Inflammatory macrophage (primary cell): ENCODE measurements at places on chromosomes 7 and 10.

DNA sequence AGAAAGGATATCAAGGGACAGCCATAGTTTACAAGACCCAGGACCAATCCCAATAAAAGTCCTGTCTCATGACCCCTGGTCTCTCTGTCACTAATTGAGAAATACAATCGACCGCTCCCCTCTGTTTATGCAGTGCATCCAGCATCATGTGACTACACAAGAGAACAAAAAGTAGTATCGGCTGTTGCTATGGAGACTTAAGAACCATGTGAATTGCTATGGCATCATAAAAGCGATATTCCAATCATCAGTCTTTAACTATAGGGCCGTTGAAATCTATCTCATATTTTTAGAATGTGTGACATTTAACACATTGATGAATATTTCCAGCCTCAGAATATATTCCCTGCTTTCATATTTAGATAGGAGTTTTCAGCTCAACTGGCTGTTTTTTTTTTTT lies 139.3 kb downstream of the FRMD4A start:
- no peak for DNase-seq

DNA sequence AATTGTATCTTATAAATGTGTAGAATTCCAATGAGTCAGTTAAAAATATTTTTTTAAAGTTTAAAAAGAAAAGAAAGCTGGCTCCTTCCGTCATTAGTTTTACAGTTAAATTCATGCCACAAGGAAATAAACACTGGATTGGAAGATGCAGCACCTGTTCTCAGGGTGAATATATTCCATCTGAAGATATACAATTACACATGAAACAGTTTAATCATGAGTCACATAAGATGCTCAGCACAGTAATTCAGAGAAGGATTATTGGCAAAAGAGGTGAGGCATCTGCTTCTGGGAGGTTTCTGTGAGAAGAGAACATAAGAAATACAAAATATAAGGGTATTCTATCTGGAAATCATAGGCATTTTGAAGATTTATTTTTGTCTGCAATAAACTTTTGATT lies 376.5 kb upstream of the SORCS1 start:
- no peak for DNase-seq

DNA sequence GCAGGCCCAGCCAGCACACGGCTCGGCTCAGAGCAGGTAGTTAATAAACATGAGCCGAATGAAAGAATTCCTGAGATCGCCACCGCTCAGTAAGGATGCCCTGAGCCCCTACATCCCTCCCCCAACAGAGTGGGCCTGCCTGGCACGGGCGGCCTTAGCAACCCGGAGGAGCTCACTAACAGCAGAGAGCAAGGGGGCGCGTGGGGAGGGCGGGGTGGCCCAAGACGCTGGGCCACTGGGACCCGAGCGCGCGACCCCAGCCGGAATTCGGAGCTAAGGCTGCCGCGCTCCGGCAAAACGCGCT lies 403 bp upstream of the ENO4 start:
- DNase-seq: no peak

DNA sequence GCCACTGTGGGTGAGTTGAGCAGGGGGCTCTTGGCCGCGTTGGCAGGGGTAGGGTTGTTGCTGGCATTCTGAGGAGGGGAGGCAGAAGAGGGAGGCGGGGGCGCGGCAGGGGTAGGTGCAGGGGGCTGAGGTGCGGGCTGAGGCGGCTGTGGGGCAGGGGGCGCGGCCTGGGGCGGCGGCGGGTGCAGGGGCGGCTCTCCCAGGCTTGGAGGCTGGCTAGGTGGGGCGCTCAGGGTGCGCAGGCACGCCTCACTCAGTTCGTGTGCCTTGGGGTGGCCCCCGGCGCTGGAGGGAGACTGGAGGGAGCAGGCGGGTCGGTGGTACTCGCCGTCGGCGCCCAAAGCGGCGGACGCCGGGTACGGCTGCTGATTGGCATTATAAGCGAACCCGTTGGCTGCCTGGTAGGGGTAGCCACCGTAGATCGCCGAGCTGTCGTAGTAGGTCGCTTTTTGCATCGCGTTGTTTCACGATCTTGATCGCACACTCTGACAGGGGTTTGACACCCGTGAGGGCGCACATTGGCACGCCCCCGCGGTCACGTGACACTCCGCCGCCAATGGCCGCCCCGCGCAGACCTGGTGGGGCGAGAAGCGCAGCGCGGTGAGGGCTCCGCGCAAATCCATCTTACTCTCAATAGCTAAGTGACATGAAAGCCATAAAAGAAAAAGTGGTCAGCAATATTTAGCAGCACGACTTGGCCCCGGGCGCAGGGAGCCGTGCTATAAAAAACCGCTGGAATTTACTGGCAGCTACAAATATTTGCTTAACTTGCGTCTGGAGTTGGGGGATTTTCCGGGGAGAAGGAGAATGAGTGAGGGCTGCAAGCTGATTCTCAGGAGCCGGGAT lies 7.9 kb upstream of the HOXA2 start:
- no peak for DNase-seq

DNA sequence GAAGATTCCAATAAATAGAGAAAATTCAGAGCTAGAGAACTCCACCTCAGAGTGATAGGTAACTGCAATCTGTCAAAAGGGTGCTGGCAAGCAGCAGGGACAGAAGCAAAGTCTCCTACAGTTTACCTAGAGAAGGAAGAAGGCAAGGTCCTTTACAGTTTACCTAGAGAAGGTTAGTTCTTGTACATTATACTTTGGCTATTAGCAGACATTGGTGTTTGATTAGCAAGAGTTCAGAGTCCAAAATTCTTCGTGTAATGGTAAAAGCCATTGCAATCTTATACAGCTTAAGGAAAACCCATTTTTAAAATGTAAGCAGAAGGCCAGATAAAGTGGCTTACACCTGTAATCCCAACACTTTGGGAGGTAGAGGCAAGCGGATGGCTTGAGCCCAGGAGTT lies 45.9 kb downstream of the SLC25A13 start:
- DNase-seq: no peak

DNA sequence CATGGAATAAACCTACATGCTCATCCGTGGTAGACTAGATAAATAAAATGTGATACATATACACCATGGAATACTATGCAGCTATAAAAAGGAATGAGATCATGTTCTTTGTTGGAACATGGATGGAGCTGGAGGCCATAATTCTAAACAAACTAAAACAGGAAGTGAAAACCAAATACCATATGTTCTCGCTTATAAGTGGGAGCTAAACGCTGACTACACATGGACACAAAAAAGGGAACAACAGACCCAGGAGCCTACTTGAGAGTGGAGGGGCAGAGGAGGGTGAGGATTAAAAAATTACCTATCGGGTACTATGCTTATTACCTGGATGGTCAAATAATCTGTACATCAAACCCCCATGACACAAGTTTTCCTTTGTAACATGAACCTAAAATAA lies 68.7 kb upstream of the SEC61G start:
- peak; percentile 15 for DNase-seq

- DNase-seq: peak; percentile 61
Observed at GRCh38 chr7:29139796-29140195, 6.5 kb downstream of the CPVL start.
